Adipocyte (in vitro differentiated cells): ENCODE measurements at places on chromosomes 11 and 22.

DNA sequence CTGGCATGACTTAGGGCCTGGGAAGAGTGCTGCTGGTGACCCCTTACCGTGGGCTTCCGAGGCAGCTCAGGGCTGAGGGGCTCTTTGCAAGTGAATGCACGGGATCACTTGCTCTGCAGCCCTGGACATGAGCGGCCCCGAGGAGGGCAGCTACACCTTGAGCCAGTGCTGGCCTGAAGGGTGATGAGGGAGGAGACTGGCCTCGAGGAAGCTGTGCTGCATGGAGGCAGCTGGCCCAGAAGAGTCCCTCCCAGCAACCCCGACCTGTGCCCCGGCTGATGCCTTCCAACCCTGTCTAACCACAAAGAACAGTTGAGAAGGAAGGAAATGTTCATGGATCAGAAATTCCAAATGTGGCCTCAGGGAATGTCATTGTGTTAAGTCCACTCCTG is 45.2 kb downstream of the TBX1 start:
- no peak for DNase-seq

DNA sequence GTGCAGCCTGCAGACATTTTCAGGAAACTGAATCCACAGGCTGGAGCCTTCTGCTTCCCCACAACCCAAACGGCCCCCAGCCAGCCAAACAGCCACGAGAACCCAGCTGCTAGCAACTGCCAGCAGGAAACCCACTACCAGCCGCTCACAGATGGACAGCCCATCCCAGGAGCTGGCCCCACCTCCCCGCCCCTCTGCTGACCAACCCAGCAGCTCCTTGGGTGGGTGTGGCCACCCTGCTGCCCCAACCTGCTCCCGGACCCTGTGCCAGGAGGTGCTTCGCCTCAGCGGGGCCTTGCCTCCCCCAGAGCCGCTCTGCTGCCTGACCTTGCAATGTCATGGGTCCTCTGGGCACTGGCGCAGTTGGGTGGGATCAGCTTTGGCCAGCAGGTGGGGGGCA is 8.2 kb upstream of the CCDC188 start:
- no peak for DNase-seq

- DNase-seq = no peak
These were observed 16.4 kb upstream of the OR5AL1 start for GRCh38 chr11:56396047-56396446.

DNA sequence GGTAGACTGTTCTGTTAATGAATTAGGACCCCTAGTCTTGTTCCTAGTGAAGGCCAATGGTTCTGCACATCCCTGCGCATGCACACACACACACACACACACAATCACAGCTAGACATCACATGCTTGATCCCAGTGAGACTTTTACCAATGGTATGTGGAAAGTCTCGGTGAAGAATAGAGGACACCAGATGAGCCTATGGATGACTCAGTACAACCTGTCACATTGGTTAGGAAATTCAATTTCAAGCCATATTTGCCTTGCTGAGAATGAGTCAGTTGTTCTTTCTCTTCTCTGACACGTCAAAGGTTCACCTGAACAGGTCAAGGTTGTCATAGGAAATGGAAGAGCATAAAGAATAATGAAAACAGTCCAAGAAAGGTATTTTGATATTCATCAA is 122.0 kb downstream of the SLC17A6 start:
- no peak for DNase-seq

DNA sequence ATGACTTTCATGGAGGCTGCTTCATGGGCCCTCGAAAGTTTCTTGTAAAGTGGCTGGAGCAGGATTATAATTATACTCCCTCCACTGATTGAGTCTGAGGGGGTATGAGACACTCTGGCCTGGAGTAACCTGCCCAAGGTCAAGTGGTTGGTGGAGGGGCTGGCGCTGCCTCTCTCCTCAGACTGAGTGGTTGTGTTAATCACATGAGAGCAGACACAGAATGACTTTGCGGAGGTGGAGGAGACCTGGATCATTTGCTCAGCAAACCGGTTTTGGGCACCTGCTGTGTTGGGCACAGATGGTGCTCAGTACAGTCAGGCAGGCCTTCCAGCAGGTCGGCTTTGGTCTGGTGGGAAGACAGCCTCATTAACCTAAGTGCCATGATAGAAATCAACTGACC is 11.8 kb downstream of the BCR start:
- DNase-seq = no peak

GRCh38 chr11:44464741-44465140 is 100.7 kb upstream of the CD82 start:
- DNase-seq = no peak

GRCh38 chr11:66958956-66959274 is 732 bp upstream of the PC start:
- DNase-seq = no peak

DNA sequence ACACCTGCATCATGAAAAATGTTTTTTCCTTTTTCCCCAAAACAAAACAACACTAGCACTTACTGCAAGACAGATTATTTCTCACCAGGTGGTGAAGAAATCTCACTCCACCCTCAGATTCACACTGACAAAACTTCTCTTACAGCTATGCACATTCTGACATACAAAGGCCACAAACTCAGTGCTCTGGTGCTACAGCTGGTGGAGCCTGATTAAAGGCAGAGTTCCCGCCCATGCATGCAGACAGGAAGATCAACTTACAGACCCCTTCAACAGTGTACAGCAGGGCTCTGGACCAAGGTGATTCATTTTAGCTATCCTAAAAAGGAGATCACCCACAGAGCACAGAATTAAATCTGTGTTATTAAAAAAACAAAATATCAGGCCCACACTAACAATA is 112.6 kb downstream of the CADM1 start:
- DNase-seq = no peak

DNA sequence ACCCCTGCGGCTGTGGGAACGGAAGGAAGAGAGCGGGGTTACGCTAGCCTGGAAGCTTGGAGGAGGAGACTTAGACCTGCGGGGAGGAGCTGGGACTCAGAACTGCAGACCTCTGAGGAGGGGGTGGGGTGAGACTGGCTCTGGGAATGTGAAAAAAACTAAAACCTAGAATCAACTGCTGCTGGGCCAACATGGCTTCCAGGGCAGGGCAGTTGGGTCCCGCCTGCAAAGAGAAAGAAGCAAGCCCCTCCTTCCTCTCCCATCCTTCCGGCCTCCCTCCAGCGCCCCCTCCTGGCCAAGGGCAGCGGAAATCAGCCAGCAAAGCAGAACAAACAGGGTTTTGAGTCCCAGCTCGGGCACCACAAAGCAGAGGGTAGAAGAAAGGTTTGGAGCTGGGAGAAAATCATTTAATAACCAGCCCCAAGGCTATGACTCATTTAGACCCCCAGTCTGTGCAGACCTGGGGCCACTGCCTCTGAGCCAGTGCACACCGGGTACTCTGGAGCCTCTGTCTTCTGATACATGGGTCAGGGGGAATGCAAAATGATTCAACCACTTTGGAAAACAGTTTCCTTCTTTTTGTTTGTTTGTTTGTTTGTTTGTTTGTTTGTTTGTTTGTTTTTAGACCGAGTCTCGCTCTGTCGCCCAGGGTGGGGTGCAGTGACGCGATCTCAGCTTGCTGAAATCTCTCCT is 7.3 kb upstream of the NCF4 start:
- DNase-seq = peak; percentile 52

DNA sequence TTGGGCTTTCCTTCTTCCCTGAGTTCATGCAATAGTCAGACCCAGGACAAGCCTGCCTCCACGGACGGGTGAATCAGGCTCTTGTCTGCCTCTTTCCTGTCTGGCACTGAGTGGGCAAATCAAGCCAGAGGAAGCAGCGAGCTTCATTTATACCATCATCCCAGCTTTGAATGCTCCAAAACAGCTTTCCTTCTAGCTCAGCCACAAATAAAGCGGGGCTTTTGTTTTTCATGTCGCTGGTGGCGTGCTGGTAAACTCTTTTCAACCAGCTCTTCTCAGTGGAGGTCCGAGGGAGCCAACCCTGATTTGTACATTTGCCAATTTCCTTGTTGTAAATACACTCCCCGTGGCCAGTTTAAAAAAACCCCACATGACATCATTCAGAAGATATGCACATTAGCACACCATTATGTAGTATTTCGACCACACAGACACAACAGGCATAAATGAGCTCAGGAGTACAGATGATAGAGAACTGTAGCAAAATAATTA is 8.6 kb downstream of the C11orf91 start:
- peak; percentile 95 for DNase-seq
